ENCODE measurements at places on chromosomes 1 and 21.

DNA sequence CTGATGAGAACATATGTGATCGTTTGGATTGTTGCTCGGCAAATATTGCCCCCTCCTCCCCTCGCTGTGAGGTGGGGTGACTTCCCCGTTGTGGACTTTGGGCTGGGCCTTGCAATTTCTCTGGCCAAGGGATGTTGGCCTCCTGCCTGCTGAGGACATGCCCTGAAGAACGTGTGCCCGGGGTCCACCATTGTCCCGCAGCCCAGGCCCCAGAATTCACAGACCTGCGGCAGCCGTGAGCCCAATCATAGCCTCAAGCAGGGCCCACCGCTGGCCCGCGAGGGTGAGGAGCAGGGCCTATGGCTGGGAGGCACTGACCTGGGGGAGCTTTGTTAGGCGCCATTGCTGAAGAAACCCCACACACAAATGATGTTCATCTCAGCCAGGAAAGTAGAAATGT lies 58.3 kb upstream of the ACTRT2 start:
- no peak for DNase-seq

DNA sequence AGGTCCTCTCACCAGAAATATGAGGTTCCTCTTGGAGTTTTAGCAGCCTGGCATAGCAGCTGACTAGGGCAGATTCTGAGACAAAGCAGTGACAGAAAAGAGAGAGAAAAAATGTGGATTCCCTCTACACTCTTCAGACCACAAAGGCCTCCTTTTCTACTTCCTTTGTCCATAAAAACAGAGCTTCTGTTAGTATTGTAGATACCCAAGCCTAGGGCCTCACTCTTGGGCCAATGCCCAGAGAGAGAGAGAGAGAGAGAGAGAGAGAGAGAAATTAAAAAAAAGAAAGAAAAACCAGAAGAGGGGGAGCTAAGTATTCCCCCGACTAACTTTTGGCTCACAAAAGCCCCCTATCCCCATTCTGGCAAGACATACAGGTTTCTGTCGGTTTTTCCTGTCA lies 2.4 kb upstream of the ZRANB2 start:
- DNase-seq, result peak; percentile 84

DNA sequence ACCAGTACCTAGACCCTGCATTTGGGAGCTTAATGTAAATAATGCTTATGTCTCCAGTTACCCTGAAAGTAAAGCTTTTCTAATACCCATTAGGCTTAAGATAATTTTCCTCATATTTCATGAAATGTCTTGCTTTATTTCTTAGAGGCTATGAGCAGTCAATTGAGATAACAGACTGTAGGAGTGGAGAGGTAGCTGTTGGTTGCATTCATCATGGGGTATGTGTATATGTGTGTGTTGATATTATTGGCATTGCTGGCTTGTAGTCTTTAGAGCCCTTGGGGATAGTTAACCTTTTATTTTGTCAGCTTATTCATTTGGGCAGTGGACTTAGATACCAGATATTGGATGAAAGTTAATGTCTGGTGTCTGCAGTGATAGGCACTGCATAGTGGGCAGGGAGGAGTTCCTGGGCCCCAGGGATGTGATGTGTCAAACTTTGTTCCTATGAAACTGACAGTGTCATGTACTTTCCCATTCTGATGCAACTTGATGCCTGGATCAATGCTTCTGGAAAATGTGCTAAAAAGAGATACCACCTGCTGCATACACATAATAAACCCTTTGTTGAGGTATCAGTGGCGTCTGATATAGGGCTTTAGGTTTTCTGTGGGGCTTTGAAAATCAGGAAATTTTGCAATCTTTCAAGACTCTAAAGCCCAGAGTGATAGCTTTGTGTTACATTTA lies 83.9 kb downstream of the MAST2 start:
- no peak for DNase-seq

- DNase-seq, result peak; percentile 95
These were observed 9.1 kb upstream of the PSMB2 start for GRCh38 chr1:35650416-35650815.

DNA sequence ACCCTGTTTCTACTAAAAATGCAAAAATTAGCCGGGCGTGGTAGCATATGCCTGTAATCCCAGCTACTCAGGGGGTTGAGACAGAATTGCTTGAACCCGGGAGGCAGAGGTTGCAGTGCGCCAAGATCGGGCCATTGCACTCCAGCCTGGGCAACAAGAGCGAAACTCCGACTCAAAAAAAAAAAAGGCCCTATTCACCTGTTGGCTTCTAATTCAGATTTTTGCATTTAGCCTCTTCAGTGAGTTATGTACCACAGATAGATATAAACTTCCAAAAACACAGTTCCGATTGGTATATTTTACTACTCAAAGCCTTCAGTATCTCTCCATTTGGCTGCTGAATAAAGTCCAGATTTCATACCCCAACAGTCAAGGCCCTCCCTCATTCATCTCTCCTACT lies 42.7 kb downstream of the POU2F1 start:
- no peak for DNase-seq

GRCh38 chr1:5809207-5809788 lies 182.9 kb downstream of the NPHP4 start:
- no peak for DNase-seq

DNA sequence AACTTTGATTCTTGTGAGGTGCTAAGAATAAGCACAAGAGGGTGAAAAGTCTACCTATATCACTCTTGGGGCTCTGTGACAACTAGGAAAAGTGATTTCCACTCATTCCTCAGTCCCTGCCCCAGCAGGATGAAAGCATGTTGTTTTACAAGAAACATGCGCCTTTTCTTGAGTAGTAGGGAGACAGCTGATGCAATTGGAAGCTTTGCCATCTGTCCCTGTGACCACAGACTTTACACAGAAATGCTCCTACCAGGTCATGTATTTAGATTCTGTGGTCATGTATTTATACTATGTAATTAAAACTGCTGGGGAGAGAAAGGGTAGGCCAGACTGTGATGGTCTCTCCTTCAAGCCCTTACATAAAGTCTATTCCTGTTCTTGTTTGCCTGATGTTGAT lies 445.5 kb downstream of the PTPRC start:
- no peak for DNase-seq

- DNase-seq, result no peak
These were observed 183.5 kb upstream of the ADGRL4 start for GRCh38 chr1:79190074-79190473.

- peak; percentile 52 for DNase-seq
These were observed 14.5 kb upstream of the CPT2 start for GRCh38 chr1:53182111-53182593.

DNA sequence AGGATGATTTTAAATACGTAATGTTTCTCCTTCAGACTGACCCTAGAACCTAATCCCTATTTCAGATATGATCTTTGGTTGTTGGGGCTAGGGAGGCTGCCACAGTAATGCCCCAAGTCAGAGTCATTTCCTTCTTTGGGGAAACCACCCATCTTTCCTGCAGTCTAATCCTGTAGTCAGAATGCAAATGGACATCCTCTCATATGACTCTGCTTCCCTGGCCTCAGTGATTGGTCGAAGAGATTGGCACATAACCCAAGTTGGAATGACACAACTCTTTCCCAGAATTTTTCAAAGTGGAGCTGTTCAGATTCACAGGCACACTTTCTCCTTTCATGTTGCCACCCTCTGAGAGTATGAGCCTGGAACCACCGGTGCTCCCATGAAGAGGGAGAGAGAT lies 58.8 kb upstream of the ZNF644 start:
- DNase-seq, result no peak

DNA sequence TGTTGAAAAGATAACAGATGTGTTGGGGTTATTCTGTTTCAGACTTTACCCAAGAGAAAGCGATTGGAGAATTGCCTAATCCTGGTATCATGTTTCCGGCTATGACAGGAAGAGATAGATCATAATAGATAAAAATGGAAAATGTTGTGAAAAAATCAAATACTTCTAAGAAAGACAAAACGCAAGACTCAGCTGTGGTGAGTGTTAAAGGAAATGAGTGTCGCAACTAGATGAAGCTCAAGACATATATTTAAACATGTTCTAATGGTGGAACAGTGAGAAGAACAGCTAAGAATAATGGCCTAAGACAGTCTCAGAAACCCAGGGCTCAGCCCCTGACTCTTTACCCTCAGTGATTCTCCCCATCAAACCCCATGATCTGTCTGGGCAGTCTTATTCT lies 426.7 kb upstream of the RUNX1 start:
- DNase-seq, result peak; percentile 26

DNA sequence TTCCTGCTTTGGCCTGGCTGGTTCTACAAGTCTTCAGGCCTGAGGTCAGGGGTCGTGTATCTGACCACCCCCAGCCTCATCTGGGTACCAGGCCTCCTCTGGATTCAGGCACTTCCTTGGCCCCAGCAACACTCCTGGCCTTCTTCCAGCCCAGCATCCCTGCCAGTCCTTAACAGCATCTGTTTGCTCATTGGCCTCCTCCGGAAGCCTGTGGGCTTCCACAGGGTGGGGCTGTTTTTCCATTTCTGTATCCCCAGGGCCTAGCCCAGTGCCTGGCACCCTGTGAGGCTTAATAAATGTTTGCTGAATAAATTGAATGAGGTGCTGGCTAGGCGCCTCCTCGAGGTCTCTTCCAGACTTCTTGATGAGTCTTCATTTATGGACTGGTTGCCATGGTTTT lies 21.5 kb upstream of the GPR37L1 start:
- no peak for DNase-seq

DNA sequence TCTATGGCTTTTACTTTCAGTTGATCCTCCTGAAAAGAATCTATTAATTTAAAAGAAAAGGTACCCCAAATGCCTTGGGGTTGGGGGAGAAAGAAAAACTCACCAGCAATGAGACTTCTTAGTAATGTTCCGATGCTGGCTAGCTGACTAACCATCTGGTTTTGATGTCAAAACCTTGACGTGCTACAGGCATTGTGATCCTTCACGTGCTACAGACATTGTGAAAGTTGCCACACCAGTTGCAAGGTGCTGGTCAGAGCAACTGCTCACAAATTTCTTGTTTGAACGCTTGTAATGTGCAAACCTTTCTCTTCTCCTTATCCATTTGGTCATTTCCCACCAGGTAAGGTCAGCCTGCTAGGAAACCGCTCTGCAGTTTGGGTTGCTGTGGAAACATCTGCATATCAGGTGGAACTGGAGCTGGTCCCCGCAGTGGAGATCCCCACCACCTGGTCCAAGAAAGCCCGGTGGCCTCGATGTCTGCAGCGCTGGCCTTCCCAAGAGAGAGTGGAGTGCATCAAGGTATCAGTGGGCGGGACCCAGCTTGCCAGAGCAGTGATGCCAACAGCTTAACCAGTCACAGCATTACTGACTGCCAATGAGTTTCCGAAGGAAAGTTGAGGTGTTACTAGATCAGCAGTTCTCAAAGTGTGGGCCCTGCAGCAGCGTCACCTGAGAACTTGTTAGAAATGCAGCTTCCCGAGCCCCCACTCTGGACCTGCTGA lies 16.1 kb downstream of the MAB21L3 start:
- DNase-seq, result no peak

All from foreskin melanocyte (primary cell).